NCI-H446 treated with DMSO at 0.1 percent for 48 hours (cell line): ENCODE measurements at places on chromosomes 3 and 15.

DNA sequence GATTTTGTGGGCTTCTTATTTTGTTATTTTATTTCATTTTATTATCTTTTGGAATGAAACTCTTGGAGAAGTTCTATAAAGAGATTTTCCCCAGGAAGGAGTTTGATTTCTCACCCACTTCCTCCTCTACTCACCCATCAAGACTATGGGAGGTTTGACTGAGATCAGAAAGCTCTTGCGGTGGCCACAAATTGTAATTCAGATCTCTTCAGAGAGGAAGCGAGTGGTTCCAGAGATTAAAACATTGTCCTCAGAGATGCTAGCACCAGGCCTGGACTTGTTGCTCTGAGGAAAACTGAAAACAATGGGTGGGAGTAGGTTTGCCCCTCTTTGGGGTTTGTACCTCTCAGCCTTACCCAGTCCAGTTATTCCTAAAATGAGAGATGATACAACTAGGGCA is 8.1 kb upstream of the MUC13 start:
- DNase-seq, result no peak

DNA sequence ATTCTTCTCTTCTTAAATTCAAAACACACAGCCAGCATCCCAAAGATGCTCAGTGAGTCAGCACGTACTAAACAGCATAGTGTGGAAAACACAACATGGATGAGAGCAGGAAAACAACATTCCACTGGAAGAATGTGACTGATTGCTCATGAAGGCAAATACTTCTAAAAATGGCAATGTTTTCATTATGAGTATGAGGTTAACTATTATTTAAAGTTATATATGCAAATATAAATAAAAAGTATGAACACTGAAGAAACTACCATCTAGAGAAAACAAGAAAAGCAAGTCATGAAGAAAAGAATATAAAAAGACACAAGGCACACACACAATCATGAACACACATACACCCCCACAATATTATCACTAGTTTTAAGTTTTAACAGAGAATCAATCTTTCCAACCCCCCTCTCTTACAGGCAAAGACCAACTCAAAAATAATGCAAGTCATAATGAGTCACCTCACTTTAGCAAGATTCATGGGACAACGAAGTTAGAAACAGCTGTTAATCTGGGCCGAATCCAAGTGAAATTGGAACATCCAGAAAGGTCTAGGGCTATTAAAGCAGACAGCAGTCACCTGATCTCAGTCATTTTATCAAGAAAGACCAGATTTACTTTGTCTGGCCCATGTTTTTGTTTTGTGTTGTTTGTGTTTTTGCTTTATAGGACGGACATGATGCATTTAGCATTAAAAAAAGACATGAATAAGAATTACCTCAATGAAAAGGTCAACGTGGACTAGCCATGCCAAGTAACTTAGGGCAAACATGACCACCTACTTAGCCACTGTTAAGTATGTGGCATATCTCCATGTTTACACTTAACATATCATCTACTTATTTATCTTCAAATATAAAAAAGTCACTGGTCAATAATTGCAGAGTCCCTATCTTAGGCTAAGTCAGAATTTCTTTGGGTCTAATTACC is 18.1 kb downstream of the GBE1 start:
- peak; percentile 65 for DNase-seq

- DNase-seq, result no peak
Measured at GRCh38 chr3:19815805-19816204, 118.2 kb downstream of the EFHB start.

DNA sequence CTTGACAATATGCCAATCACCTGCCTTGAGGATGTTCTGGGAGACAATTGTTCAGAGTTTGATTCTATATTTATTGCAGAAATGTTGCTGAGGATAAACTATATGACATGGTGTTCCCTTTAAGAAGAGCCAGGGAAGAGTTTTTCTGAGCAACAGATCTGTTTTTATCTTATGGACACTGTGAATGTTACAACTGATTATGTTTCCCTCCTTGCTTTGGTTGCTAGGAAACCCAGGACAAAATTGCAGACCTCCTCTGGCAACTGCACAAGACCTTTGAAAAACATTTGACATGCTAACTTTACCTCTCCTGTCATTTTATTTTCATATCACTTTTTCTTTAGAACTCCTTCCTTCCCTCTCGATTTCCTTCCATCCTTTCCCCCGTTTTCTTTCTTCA is 8.2 kb upstream of the TM6SF1 start:
- no peak for DNase-seq

DNA sequence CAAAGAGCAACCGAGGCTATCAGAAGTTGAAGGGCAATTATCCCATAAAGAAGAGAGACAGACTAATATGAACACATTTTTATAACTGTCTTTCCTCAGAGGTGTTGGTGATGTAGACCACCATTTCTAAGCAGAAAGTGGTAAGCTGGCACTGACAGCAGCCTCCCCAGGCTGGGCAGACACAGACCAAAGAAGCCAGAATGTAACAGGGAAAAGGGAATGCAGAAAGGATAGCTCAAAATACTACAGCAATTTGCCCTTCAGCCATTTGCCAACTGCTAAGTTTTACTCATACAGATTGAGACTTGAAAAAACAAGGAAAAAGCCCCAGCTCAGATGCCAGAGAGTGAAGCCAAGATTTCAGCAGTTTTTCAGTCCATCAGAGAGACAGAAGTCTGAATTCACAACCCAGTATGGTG is 73.5 kb upstream of the ABI3BP start:
- no peak for DNase-seq

GRCh38 chr15:62874959-62875625 is 167.5 kb upstream of the TPM1 start:
- no peak for DNase-seq

DNA sequence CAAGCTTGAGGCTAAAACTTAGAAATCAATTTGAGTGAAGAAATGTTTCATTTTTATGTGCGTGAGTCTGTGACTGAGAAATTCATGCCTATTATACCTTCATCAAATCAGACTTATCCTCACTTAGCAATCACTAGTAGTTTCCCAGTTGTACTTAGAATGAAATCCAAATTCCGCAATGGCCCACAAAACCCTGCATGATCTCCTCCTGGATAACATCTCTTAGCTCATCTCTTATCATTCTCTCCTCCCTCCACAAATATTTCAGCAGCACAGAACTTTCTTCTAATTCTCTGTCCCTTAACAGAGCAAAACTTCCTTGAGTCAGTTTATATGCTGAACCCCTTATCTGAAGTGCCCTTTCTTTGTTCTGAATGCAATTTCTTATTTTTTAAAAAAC is 198.8 kb upstream of the TGFBR2 start:
- DNase-seq, result no peak

GRCh38 chr3:138227650-138228049 is 40.5 kb downstream of the ARMC8 start:
- DNase-seq, result no peak

GRCh38 chr3:113832477-113833164 is 6.0 kb upstream of the GRAMD1C start:
- DNase-seq, result no peak

DNA sequence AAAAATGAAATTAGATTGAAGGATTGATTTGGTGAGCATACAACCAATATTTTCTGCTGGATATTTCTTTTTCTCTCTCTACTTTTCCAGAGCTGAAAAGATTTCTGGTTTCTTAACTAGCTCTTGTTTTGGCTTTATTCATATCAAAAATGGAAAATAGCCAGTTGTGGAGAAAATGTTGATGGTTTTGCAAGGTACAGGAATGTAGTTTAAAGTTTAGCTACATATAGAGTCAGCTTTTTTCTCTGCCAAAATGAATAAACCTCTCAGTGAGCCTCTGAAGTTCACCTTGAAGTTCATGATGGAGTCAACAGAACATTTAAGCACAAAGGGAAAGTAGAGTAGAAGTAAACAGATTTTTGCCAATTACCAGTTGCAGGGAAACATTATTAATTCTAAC is 720.5 kb upstream of the ALCAM start:
- no peak for DNase-seq

GRCh38 chr3:159559771-159560170 is 428.9 kb upstream of the IL12A start:
- no peak for DNase-seq

GRCh38 chr3:188315553-188315952 is 161.6 kb downstream of the LPP start:
- no peak for DNase-seq

GRCh38 chr3:34258271-34258998 is 460.0 kb downstream of the PDCD6IP start:
- peak; percentile 35 for DNase-seq

DNA sequence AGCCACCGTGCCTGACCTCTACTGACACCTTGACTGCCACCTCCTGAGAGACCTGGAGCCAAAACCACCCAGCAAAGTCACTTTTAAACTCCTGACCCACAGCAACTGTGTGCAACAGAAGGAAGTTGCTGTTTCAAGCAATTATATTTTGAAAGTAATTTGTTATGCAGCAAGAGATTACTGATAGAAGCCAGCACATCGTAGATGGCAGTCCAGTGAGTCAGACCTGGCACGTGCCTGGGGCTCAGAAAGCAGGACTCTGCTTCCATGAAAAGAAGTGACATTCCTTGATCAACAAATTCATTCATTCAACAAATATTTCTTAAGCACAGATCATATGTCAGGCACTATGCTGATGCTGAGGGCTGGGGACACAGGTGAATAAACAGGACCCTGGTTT is 5.7 kb upstream of the CSPG4 start:
- DNase-seq, result no peak

DNA sequence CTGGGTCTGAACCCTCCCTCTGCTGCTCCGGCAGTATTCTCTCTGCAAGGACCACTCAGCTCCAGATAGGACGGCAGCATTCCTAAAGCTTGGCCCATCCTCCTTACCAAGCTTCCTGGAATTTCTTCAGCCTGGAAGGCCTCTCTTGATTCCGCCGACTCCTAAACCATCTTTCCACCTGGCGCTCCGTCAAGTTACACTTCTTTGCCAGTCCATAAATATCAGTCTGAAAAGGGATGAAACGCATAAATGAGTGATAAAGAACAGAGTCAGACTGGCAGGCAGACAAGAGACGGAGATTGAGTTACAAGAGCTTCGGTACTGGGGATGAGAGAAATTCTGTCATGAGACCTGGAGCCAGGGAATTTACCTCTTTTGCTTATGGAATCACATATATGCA is 44.3 kb downstream of the CERS3 start:
- no peak for DNase-seq

DNA sequence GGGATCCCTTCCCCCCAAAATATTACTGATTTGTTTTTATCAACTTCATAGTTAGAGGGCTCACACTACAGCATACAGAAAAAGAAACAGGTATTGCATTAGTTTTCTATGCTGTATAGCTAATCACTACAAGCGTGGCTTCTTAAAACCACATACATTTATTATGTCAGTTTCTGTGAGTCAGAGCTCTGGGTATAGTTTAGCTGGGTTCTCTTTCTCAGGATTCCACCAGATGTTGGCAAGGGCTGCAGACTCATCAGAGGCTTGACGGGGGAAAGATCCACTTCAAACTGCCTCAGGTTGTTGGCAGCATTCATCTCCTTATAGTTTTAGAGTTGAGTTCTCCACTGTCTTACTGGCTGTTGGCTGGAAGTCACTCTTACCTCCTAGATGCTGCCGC is 328.0 kb downstream of the NLGN1 start:
- DNase-seq, result no peak

DNA sequence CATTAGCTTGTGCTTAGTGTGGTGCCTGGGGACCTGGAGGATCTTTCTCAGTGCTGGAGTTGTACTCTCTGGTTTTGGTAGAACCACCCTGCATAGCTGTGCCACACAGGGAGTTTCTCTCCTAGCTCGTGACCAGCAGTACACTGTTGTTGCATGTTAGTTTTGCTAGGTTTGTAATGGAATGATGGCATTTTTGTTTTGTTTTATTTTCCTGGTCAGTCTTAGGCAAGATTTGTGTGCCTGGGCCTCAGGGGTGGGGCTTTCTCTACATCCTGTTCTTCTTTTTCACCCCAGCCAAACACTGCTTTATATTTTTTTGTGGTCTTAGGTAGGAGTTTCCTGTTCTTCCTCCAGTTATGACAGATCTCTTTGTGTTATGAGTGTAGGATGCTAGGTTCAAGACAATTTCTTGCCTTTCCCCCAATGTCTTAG is 534.5 kb upstream of the KCNMB2 start:
- no peak for DNase-seq

GRCh38 chr3:169348929-169349621 is 314.4 kb downstream of the MECOM start:
- no peak for DNase-seq

DNA sequence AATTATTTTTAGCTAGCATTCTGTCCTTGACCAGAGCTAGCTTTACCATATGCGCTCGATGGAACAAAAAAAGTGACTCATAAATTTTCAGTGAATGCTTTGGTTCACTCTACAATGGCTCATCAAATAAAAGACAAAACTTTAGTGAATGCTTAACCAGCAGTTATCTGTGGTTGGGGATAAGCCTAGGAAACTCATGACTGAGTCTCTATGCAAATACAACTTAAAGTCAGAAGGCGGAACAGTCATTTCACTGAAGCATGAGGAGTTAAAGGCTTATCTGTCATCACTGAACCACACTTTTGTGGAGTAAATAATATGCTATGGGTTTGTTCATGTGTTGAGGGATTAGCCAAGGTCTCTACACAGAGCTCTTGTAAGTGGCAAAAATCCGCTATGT is 308.4 kb downstream of the SQOR start:
- DNase-seq, result no peak

- DNase-seq, result no peak
Measured at GRCh38 chr3:123158899-123159390, 42.8 kb upstream of the SEC22A start.

GRCh38 chr15:85296615-85297402 is 83.6 kb upstream of the AKAP13 start:
- peak; percentile 15 for DNase-seq

GRCh38 chr15:37133602-37134001 is 33.3 kb upstream of the MEIS2 start:
- peak; percentile 58 for DNase-seq

GRCh38 chr3:29513236-29513635 is 232.4 kb downstream of the RBMS3 start:
- DNase-seq, result no peak

DNA sequence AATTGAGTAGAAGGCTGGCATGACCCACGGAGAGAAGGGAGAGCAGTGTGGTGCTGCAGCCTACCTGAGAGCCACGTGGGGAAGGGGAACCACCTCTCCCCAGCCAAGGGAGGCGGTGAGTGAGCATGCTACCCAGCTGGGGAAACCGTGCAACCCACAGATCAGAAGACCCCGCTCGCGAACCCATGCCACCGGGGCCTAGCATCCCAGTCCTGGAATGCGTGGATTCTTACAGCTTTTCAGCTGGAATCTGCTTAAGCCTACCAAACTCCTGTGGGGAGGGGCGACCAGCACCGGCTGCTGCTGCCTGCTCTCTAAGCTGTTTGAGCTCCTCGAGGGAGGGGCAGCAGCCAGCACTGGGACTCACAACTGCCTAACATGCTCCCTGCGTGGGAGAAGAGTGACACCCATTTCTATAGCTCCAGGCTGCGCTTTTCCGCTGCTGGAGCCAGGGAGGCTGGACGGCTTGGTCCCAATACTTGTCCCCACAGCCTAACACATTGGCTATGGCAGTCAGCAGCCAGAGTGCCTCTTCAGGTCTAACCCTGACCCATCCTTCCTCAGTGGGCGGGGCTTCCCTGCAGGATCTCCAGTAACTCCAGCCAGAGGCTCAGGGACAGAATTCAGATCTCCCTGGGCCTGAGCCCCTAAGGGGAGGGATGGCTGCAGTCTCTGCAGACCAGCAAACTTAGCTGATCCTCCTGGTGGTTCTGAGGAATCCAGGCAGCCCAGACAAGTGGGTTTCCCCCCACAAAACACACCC is 20.0 kb upstream of the TEX55 start:
- DNase-seq, result no peak

- no peak for DNase-seq
Measured at GRCh38 chr3:146342989-146343388, 92.1 kb upstream of the PLSCR4 start.
